ENCODE measurements at places on chromosomes 1 and 21. TPM values are rescaled to one million over a fixed set of nuclear protein-coding genes. Genes with fewer than 3 reads are reported as not detected.

Gene LEPR
- total RNA-seq = 2.2 TPM

Gene ARHGEF11
- 3.3 TPM for total RNA-seq

Gene EFNA3
- total RNA-seq = 4.5 TPM

Gene ADCY10
- not detected for total RNA-seq

Gene RAVER2
- total RNA-seq = 9.6 TPM

Data from activated naive CD8-positive, alpha-beta T cell treated with anti-CD3 and anti-CD28 coated beads for 36 hours (primary cell).